ENCODE measurements at places on chromosomes 11 and 22.
A peak's percentile ranks its signal among the peaks of the same experiment; 100 is the strongest.

GRCh38 chr11:47216121-47216798 lies 1.5 kb downstream of the DDB2 start:
- peak; percentile 93 for DNase-seq

DNA sequence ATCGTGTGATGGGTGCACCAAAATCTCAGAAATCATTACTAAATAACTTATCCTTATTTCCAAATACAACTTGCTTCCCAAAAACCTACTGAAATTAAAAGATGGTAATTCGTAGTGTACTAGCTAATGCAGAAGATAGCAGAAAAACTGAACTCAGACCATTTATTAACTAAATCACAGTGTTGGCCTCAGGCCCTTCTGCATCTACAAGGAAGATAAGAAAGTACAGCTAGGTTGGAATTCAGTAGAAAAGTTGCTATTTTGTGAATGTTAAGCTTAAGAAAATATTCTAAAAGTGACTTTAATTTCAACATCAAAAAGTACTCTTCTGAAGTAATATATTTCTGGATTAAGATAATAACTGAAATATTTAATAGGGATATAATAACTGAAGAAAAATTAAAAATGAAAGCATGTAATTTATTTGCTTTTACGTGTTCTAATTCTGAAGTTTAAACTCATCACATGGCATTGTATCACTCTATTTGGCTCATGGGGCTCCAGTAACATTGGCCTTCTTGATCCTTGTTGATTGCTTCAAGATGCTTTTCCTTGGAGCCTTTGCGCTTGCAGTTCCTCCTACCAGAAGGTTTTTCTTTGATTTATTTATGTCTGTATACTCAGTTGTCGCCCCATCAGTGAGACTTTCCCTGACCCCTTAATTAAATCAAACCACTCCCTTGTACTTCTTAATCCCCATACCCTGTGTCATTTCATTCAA lies 847.9 kb upstream of the ANO3 start:
- DNase-seq = no peak

DNA sequence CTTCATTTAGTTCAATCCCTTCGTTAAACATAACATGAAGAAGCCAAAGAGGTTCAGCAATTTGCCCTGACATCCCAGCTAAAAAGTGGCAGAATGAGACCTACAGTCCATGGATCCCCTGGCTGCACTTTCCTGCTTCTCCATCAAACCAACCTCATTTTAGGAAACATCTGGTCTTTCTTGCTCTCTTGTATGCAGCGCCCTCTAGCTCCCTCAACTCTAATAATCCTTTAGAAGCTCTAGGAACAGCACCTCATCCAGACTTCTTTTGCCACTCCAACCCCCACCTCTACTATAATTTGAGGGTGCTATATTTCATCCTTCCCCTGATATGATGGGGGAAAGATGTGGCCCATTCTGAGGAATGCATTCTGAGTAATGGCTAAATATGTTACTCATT lies 7.4 kb downstream of the CNTF start:
- DNase-seq = peak; percentile 80

DNA sequence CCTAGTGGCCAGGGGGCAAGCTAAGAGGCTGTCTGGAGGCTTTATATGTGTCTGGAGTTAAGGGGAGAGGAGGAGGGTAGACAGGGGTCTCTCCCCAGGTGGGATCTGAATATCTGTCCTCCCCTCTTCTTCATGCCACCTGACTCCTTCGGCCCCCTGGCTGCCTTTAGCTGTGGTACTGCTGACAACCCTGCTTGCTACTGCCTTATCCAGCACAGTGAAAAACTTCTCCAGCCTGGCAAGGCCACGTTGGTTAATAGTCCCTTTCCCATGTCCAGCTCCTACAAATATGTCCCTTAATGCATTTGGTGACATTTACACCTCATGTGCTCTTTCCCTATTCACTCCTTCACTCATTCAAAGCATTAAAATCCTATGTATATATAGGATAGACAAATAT lies 42.4 kb upstream of the NNMT start:
- no peak for DNase-seq

- DNase-seq = peak; percentile 22
Observed at GRCh38 chr22:28441720-28442263, 237.8 kb downstream of the TTC28 start.

DNA sequence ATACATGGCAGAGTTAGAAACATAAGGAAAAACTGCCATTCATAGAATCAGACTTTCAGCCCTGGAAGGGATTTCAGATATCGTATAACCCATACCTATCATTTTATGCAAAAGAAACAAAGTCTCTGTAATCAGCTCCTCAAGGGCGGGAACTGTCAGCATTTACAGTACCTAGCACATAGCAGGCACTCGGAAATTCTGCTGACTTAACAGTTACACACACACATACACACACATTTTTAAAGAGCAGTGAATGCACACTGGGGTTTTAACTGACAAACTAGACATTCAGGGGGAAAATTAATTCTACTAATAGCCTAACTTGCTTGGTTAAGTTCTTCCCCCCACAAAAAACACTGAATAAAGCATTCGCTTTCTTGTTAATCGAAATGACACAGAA lies 8.7 kb downstream of the GNG3 start:
- DNase-seq = no peak

- DNase-seq = peak; percentile 47
Observed at GRCh38 chr11:440065-441042, 1.5 kb downstream of the ANO9 start.

DNA sequence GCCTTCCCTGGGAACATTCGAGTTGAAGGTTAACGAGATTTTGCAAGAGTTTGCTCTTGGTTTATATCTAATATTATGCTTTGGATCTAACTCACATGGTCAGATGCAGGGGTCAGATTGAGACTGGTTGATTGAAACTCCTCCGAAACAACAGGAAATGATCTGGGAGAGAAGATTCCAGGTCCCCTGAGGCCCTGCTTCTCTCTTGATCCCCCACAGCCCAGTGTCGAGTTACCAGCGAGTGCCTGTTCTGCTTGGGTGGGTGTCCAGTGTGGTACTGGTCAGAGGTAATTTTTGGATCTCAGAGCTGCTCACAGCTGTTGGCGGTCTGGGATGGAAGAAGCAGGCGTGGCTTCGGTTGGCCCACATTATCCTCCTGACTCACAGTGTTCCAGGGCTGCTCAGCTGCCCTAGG lies 9.2 kb downstream of the FBLN1 start:
- DNase-seq = peak; percentile 89

GRCh38 chr11:27718863-27719545 lies 18.7 kb upstream of the BDNF start:
- DNase-seq = peak; percentile 51

GRCh38 chr11:72433455-72434036 lies 785 bp downstream of the CLPB start:
- DNase-seq = no peak

- DNase-seq = no peak
Observed at GRCh38 chr22:27201741-27202140, 544.4 kb downstream of the MIAT start.

- no peak for DNase-seq
Observed at GRCh38 chr11:64753380-64754123, 6.2 kb downstream of the PYGM start.

DNA sequence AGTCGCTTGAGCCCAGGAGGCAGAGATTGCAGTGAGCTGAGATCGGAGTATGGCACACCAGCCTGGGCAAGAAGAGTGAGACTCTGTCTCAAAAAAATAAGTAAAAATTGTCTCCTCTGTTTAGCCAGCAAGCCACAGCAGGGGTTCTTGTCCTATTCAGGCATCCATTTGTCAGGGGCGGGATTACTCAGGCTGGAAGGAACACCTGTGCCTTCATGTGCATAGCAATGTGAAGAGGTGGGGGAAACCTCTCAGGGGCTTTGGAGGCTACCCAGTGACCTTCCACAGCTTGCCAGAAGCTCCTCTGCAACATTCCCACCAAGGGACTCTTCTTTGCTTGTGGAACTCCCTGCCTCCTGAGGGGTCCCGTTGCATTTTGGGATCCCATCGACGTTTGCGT lies 63.3 kb downstream of the FBLN1 start:
- no peak for DNase-seq

- DNase-seq = no peak
Observed at GRCh38 chr11:70861559-70861958, 390.8 kb downstream of the SHANK2 start.

GRCh38 chr11:8773916-8774539 lies 91.4 kb downstream of the RPL27A start:
- DNase-seq = no peak

- no peak for DNase-seq
Observed at GRCh38 chr11:109527496-109527895, 105.5 kb downstream of the C11orf87 start.

DNA sequence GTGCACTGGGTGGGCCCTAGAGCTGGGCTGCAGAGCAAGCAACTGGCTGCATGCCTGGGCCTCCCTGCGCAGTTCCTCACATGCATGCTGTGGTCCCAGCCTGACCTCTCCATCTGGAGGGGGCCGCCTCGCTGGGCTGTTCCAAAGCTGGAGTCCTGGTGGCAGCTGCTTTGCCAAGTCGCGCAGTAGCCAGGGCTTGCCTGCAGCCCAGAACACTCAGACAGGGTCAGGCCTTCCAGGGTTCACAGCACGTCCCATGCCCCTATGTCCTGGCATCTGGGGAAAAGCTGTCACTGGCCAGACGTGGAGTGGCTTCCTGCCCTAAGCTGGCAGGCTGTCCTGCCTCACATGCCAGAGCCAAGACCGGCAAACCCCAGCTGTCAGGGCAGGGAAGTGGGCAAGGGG lies 16.5 kb upstream of the CDC42EP2 start:
- DNase-seq = peak; percentile 92

DNA sequence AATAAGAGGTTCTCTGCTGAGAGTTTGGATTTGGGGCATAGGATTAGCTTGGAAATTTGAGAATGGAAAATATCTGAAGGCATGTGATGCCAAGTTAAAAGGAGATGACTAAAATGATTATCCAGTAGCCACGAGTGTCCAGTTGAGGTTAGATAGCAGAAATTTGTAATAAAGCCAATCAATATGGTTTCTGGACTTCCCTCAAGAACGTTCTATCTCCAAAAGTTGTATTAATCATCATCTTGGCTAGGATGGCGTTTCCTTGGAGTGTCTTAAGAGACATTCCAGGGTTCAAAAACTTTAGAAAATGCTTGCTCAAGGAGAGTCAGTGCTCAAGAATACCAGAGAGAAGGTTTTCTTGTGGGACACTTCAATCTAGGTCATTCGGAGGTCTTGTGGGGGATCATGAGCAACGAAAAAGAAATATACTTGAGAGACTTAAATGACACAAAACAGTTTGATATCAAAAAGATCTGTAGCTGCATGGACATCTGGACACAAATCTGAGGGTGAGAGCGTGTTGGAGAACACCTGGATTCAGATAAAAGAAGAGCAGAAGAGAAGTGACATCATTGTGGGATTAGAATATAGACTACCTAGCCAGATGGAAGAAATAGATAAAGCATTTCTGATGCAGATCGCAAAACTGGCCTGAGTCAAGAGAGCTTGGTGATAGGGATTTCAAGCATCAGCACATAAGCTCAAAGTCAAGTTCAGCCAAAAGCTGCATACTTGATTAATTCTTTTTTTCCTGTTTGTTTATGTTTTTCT lies 97.7 kb downstream of the ARFGAP2 start:
- peak; percentile 10 for DNase-seq

- DNase-seq = peak; percentile 43
Observed at GRCh38 chr11:9047964-9048523, 43.4 kb downstream of the SCUBE2 start.

Data from cardiac fibroblast (primary cell).